Pulmonary artery endothelial cell (primary cell): ENCODE measurements at places on chromosomes 6 and 20. TPM values are rescaled to one million over a fixed set of nuclear protein-coding genes. Genes with fewer than 3 reads are reported as not detected.

- DNase-seq: no peak
Measured at GRCh38 chr20:45372646-45373352, 5.3 kb downstream of the TP53TG5 start.

DNA sequence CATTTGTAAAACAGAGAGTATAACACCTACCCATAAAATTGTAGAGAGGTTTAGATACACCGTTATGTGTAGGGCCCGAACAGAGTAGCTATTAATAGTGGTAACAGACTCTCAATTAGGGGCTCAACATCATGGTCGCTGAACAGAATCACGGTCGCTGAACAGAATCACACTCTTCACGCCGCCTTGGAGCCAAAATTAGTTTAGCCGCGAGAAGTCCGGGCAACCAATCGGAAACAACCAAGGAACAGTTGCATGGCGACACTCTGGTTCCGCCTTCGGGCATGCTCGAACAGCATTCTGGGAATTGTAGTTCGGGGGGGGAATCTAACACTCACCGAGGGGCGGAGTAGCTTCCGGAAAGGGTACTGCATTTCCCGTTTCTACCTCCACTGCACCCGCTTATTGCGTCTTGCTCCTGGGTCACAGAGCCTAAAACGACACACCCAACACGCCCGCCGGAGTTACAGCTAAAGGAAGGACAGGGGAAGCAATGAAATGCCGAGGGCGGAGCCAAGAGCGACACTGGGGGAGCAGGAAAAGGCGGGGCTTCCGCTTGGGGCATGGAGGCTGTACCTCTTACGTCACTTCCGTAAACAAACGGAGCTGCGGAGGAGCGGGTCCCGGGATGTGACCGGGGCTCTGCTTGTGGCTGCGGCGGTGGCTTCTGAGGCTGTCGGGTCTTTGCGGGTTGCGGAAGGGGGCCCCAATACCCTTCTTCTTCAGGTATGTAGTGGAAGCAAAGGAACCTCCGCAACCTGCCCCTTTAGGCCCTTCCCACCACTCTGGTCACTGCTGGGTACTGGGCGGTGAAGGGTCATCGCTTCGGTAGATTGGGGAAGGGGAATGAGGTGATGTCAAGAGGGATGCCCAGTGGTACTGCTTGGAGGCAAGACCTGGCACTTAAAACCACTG lies at the start of gene CCDC28A:
TSS of gene CCDC28A (plus strand) at position 593 of the 915 bp plus-strand sequence. CDS start 2,352 bp downstream, outside the sequence.
- peak; percentile 84 for DNase-seq

DNA sequence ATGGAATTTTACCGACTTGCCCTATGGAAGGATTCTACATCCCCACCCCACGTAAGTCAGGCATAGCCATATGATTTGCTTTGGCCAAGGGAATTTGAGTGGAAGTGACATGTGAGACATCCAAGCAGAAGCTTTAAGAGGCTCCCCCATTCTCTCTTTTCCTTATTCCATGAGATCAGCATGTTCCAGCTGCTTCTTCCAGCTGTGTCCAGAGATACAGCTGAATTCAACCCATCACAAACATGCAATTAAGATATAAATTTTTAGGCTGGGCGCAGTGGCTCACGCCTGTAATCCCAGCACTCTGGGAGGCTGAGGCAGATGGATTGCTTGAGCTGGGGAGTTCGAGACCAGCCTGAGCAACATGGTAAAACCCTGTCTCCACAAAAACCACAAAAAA lies 16.0 kb upstream of the YWHAB start:
- no peak for DNase-seq

DNA sequence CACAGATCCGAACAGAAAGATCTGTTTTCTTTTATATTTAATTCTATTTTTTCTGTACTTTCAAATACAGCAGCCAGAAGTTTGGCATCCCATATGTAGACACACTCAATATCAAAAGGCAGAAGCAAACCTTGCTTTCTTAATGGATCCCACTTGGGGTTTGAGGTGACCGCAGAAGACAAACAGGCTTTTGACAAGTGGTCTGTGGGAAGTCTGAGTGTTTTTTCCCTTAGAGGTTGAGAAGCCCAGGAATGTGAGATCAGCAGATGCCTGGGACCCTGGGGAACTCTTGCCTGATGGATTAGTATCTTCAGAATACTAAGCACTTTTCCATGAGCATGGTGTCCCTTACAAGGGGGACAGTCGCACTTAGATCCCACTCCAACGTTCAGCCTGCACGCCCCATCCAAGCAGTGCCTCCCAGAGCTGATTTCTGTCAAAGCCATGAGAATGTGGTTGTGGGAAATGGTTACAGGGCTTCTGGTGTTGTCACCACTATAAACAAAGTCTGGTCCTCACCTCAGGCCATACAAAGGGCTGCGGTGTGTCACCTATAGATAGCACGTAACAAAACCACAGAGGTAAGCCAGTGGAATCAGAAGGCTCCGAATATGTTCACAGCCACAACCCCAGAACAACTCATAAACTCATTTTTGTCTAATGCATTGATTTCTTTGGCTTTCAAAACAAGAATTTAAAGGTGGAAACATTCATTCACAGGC lies 12.7 kb downstream of the IL17F start:
- no peak for DNase-seq

DNA sequence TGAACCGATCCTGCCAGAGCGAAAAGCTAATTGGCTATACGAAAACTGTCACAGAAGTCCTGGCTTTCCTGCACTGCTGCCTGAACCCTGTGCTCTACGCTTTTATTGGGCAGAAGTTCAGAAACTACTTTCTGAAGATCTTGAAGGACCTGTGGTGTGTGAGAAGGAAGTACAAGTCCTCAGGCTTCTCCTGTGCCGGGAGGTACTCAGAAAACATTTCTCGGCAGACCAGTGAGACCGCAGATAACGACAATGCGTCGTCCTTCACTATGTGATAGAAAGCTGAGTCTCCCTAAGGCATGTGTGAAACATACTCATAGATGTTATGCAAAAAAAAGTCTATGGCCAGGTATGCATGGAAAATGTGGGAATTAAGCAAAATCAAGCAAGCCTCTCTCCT lies 14.2 kb downstream of the CCR6 start:
- no peak for DNase-seq

ATG5 gene
- 48.2 and 51.5 TPM in 2 replicates for total RNA-seq
